ENCODE measurements at places on chromosomes 1 and 21.

GRCh38 chr1:23100074-23100748 is 68.4 kb downstream of the LUZP1 start:
- peak; percentile 74 for DNase-seq

DNA sequence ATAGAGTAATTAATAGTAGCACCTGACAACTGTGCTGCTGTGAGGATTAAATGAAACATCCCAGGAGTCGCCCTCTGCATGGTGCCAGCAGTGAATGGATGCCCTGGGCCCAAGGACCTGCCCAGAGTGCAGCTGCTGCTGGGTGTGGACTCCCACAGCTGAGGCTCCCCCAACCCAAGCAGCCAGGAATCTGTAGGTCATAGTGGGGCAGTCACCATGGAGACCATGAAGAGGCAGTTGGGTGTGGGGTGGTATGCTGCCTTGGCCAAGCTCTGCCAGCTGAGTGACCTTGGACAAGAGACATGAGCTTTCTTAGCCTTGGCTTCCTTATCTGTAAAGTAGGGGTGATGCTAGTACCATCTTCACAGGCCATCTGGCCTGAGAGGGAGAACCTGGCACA is 9.4 kb downstream of the OLIG2 start:
- DNase-seq = no peak

- DNase-seq = no peak
Measured at GRCh38 chr1:4161366-4162006, 261.4 kb upstream of the C1orf174 start.

GRCh38 chr1:223727541-223727940 is 15.2 kb downstream of the CAPN2 start:
- no peak for DNase-seq

Data from RWPE2 (cell line).